ENCODE measurements at places on chromosomes 11 and 22. TPM values are rescaled to one million over a fixed set of nuclear protein-coding genes. Genes with fewer than 3 reads are reported as not detected.

Gene CRYBB2
- total RNA-seq = not detected

Gene MOGAT2
- not detected for total RNA-seq

DNA sequence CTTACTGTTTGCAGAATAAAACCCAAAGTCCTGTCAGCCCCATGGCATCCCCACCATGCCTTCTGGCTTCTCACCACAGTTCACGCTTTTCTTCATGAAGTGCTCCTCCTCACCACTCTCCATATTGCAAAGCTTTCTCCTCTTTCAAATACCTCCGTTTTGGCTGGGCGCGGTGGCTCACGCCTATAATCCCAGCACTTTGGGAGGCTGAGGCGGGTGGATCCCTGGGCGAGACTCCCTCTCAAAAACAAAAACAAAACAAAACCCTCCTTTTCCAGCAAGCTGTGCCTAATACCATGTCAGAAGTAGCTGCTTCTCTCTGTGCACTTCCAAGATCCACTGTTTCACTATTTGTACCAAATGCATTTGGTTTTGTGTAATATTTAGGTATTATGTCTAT is 6.7 kb downstream of the BACE1 start:
- no peak for DNase-seq

- H3K4me3 ChIP-seq = no peak overlapping the region
- no peaks in the 10 kb centered on the region for H3K36me3 ChIP-seq
- H3K4me1 ChIP-seq = no peaks in the 10 kb centered on the region
- no peak for DNase-seq
Measured at GRCh38 chr11:113168354-113169342, 145.7 kb upstream of the TTC12 start.

DNA sequence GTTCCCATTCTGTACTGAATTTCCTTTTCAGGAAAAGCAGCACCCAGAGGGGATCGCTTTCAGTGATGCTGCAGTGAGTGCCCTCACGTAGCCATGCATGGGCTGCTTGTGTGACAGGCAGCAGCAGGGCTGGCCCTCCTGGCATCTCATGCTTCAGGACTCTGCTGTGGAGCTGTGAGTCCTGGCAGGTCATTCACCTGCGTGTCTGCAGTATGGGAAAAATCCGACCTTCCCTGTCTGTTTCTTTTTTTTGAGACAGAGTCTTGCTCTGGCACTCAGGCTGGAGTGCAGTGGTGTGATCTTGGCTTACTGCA is 13.4 kb downstream of the GLB1L2 start:
- peaks cover 14% of the 10 kb centered on the region for H3K4me1 ChIP-seq
- H3K27me3 ChIP-seq = no peaks in the 10 kb centered on the region
- no peak overlapping the region for H3K27ac ChIP-seq
- no peaks in the 10 kb centered on the region for H3K36me3 ChIP-seq

DNA sequence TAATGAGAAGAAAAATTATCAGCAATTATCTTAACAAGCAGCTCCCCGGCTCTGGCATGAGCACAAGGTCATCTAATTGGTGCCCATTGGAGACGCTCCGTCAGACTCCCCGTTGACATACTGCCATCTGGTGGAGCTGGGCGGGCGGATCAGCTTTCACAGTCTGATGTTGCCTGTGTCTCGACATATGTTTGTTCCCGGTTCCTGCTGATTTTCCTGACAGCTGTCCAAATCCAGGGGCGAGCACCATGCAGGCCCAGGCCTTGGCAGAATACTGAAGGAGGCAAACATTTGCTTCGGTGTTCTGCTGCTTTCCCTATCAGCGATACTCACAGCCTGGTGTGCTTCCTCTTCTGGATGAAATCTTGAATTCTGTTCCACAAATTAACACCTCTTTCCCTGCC is 43.8 kb upstream of the BARX2 start:
- peak; percentile 35 for DNase-seq
- H3K27me3 ChIP-seq = peaks cover 12% of the 10 kb centered on the region
- H3K4me3 ChIP-seq = no peak overlapping the region
- no peaks in the 10 kb centered on the region for H3K36me3 ChIP-seq
- peaks cover 6% of the 10 kb centered on the region for H3K4me1 ChIP-seq
- H3K27ac ChIP-seq = no peak overlapping the region

GRCh38 chr11:104704888-104705287 is 193.4 kb downstream of the CASP12 start:
- peak overlapping the region; percentile 91 for H3K4me3 ChIP-seq
- H3K4me1 ChIP-seq = peaks cover 42% of the 10 kb centered on the region
- DNase-seq = no peak
- H3K36me3 ChIP-seq = no peaks in the 10 kb centered on the region

- DNase-seq = no peak
- H3K27ac ChIP-seq = peak overlapping the region; percentile 73
Measured at GRCh38 chr22:50548921-50549790, 3.5 kb downstream of the KLHDC7B start.

DNA sequence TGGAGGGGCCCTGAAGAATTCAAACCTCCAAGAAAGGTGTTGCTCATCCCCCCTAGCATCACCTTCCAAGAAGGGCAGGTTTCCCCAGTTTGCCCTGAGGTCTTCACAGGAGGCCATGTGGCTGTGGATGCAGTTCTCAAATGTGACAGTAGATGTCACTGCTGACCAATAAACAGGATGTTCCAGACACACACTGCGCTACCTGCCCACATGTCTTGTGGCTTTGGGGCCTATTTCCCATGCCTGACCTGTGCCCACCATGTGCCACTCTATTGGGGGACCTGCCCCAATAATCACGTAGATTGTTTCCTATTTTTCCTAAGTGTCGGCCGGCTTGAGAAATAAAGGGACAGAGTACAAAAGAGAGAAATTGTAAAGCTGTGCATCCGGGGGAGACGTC is 4.5 kb downstream of the GSTT2 start:
- peaks cover 5% of the 10 kb centered on the region for H3K36me3 ChIP-seq
- peak overlapping the region; percentile 27 for H3K27ac ChIP-seq
- H3K4me3 ChIP-seq = no peak overlapping the region
- peaks cover 17% of the 10 kb centered on the region for H3K27me3 ChIP-seq
- peak; percentile 21 for DNase-seq
